HEK293T (cell line): ENCODE measurements at places on chromosomes 1 and 21.

- DNase-seq: no peak
Observed at GRCh38 chr1:112057736-112058135, 68.3 kb upstream of the KCND3 start.

- DNase-seq: no peak
Observed at GRCh38 chr1:11462224-11462923, 16.6 kb upstream of the DISP3 start.

DNA sequence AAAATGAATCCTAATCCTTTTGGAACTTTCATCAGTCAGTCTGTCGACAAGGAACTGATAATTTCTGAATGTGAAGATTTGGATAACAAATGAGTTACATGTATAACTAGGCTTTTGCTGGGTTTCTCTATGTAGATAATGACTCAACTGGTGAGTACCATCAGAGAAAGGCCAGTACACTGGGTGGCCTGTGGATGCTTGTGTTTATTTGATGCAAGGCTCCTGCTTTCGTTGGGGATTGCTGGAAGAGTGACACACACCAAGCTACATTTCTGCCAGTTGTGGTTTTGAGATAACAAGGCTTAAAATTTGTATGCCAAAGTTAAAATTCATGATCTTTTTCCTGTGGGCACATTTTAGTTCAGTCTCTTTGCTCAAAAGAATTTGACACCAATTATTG is 115.7 kb upstream of the UBE2U start:
- no peak for DNase-seq

GRCh38 chr1:86175756-86176155 is 19.2 kb upstream of the COL24A1 start:
- no peak for DNase-seq

DNA sequence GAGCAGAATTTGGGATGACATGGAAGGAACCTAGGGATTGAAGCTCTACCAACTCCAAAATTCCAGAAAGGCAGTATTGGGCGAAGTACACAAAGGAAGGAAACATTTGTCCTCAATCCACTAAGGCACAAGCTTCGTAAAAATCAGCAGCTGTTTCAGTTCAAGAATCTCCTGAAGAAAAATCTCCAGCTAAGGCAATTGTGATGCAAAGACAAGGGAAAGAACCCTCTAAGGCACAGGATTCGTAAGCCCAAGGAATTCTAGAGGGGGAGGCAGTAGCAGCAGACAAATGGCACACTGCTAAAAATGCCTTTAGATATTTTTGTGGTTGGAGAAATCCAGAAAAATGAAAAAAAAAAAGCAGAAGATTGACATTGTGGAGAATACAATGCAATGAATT is 64.5 kb upstream of the PLPPR5 start:
- no peak for DNase-seq

GRCh38 chr1:152543820-152544219 is 22.8 kb downstream of the LCE3E start:
- peak; percentile 34 for DNase-seq
